Activated CD4-positive, alpha-beta T cell treated with anti-CD3 and anti-CD28 coated beads, Interleukin-2, amount 10 ng/mL, durations not matched to agents 7 days and 5 days (primary cell): ENCODE measurements at places on chromosomes 7 and 10. TPM values are rescaled to one million over a fixed set of nuclear protein-coding genes. Genes with fewer than 3 reads are reported as not detected.

IL6 gene
- total RNA-seq, result 0.92 TPM

- DNase-seq, result no peak
Measured at GRCh38 chr7:471191-471865, 48.3 kb downstream of the PDGFA start.

DNA sequence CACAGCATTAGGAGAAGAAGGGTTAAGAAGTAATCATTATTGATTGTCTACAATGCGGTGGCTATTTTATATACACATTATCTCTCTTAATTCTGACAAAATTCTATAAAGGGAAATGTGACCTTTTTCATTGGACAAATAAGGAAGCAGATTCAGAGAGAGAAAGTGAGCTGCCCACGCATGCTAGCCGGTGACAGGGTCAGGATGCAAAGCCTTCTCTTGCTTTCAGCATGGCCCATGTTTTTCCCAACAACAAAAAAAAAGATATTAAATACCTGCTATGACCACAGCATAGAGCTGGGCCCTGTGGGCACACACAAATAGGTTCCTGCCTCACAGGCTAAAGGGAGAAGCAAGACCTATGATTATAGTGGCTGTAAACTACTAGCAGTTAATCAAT lies 66.8 kb downstream of the PPP1R3C start:
- no peak for DNase-seq

DNA sequence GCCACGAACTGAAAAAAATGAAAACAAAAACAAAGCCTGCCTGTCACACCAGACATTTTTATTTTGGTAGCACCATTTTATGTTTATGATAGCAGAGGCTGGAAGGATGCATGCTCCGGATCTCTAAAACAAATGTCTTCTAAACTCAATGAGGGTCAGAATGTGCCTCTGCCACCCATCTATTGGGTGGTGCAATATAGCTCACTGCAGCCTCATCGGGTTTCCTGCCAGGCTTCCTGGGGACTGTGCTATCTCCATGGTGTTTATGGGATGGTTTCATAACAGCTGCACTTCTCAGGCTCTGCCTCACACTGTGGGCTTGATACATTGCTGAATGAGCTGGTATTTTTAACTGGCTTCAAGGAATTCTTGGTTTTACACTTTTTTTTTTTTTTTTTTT lies 94.4 kb downstream of the ITIH5 start:
- no peak for DNase-seq

MBLAC1 gene
- total RNA-seq, result 3.6 TPM

GRCh38 chr7:149145031-149145845 lies 2.0 kb upstream of the ZNF398 start:
- DNase-seq, result no peak

GRCh38 chr7:15228831-15229230 lies 326.3 kb upstream of the DGKB start:
- no peak for DNase-seq

OPN1SW gene
- not detected for total RNA-seq

GRCh38 chr7:78038465-78039080 lies 240.0 kb downstream of the PHTF2 start:
- no peak for DNase-seq

DNA sequence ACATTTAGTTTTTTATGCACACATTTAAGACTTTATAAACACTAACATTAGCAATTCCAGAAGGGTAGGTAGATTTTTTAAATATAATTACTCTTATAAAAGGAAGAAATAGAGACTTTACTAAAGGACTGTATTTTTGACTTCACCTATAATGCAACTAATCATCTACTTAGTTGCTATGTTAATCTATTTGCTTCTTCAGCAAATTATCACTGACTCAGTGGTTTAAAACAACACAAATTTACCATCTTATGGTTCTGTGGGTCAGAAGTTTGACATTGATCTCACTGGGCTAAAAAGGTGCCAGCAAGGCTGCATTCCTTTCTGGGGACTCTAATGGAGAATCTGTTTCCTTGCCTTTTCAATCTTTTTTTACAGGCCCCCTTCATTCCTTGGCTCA lies 7.6 kb downstream of the MTERF1 start:
- DNase-seq, result no peak

ZPBP gene
- not detected for total RNA-seq
